ENCODE measurements at places on chromosomes 2 and 18. TPM values are rescaled to one million over a fixed set of nuclear protein-coding genes. Genes with fewer than 3 reads are reported as not detected.

Gene TMEM87B
- 24.4 TPM for total RNA-seq

Gene RAMP1
- 48.5 TPM for total RNA-seq

Gene DYSF
- 10.6 TPM for total RNA-seq

Gene GAREM2
- 1.7 TPM for total RNA-seq

Gene MLPH
- 283 TPM for total RNA-seq

Gene ARHGEF33
- total RNA-seq = 1.4 TPM

Gene COBLL1
- 8.0 TPM for total RNA-seq

Gene UGT1A10
- total RNA-seq = not detected

Gene ZNF521
- total RNA-seq = not detected

Gene HOXD9
- not detected for total RNA-seq

DNA sequence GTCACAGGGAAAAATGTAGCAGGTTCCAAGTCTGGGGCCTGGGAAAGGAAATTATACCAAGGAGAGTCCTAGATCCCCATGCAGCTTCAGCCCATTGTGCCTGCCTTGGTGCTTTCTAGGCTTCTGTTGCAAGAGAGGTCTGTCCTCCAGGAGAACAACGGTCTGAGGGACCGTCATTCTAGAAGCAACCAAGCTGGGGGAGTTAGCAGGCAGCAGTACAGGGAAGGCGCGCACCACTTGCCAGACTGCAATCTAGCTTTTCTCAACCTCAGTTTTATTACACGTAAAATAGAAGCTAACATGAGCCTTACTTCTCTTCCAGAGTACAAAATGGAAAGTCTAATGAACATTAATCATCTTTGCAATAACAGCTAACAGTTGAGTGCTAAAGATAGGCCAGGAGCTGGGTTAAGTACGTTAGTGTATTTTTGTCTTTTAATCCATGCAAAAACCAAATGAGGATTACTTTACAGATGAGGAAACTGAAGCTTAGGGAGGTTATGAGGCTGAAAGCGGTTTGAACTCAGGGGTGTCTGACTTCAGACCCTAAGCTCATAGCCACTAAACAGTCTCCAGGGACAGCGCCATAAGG, 1.9 kb downstream of the TCF23 start:
- DNase-seq = no peak

GRCh38 chr2:20487392-20488174, 40.7 kb downstream of the RHOB start:
- no peak for DNase-seq

DNA sequence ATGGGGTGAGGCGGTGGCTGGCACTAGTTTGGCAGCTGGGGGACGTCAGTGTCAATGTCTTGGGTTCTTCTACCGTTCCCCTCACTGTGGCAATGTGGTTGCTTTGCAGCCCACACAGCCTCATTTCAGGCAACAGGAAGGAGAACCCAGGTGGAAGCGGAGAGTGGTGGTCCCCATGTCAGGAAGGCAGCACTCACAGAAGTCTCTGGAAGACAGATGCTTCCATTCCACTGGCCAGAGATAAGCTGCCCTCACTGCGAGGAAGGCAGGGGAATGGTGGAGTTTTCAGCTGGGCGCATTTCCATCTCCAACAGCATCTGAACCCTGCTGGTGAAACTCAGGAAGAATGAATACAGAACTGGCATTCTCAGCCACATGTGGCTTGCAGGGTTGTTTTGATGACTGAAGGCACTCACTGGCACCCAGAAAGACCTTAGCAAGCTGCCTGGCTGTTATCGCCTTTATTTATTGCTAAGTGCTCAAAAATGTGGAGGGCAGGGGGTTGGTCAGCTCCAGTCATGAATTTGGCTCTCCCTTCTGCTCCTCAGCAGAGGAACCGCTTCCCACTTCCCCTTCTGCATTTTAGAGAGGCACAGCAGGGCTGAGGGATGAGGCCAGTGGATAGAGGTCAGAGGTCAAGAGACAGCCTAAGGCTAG, 19.4 kb downstream of the KCNIP3 start:
- no peak for DNase-seq

DNA sequence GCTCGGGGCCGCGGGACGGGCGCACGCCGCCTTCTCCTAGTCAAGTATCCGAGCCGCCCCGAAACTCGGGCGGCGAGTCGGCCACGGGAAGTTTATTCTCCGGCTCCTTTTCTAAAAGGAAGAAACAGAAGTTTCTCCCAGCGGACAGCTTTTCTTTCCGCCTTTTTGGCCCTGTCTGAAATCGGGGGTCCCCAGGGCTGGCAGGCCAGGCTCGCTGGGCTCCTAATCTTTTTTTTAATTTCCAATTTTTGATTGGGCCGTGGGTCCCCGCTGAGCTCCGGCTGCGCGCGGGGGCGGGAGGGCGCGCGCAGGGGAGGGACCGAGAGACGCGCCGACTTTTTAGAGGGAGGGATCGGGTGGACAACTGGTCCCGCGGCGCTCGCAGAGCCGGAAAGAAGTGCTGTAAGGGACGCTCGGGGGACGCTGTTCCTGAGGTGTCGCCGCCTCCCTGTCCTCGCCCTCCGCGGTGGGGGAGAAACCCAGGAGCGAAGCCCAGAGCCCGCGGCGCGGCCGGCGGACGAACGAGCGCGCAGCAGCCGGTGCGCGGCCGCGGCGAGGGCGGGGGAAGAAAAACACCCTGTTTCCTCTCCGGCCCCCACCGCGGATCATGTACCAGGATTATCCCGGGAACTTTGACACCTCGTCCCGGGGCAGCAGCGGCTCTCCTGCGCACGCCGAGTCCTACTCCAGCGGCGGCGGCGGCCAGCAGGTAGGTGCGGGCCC, 617 bp downstream of the FOSL2 start:
- DNase-seq = peak; percentile 56

GRCh38 chr18:10059610-10060468, 146.0 kb downstream of the VAPA start:
- DNase-seq = no peak

DNA sequence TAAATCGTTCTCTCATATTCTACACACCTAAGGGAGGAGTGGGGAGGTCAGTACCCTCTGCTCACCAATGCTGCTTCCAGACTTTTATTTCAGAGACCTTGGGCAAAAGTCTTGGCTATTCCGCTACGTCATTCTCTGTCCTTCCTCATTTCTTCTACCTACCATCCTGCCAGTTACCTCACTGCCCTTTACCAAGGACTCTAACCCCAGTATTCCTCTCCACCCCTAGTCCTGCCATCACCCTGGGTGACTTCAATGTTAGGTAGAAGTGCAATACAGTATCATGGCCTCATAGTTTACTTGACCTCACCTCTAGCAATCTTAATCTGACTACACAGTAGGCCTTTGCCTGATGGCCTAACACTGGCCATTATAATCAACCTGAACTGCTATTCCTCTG, 27.8 kb downstream of the RTN4 start:
- no peak for DNase-seq

DNA sequence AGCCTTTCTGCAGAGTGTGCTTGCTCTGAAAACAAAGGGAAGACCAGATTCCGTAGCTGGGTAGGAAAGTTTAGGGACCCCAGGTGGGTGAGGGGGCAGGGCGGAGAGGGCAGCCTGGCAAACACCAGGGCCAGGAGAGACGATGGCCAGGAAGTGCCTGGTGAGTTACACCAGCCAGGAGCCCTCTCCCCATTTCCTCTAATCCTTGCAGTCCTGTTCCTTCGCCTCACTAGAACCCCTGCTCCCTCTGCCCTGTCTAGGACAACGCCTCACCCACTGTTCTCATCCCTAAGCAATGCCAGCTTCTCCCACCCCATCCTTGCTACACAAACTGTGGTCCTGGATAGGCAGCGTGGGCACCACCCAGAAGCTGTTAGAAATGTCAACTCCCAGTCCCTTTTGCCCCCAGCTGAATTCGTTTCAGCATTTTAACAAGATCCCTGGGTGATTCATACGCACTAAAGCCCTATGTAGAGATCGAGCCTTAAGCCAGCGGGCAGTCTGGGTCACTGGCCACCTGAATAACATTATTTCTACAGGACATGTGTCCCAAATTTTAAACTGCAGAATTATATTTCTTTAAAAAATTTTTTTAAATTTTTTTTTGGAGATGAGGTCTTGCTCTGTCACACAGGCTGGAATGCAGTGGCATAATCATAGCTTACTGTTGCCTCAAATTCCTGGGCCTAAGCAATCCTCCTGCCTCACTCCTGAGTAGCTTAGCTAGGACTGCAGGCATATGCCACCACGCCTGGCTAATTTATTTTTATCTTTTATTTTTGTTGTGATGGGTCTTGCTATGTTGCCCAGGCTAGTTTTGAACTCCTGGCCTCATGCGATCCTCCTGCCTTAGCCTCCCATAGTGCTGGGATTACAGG, 10.9 kb downstream of the WIPF1 start:
- DNase-seq = no peak

DNA sequence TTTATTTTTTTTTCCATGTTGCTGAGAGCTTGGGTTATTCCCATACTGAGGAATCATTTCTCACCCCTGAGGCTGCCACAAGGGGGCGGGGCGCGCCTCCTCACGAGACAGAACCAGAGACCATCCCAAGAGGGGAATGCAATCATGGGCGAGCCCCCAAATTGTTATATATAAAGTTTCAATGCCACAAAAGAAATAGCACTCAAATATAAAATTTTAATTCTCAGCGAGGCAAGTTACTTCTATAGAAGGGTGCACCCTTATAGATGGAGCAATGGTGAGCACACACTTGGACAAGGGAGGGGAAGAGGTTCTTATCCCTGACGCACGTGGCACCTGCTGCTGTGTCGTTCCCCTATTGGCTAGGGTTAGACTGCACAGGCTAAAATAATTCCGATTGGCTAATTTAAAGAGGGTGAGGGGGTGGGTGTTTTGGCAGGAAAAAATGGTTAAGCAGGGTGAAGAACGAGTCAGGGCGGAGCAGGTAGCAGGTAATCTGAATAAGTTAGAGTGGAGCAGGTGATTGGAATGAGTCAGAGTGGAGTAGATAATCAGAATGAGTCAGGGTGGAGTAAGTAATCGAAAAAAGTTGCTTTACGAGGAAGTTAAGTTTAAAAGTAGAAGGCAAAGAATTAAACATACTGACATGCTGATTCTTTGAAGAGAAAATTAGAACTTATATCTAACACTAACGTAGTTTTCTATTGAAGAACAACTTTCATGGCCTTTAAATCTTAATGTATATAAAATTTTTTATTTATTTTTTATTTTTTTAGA, 177.5 kb downstream of the MTCL1 start:
- no peak for DNase-seq

- DNase-seq = no peak
Observed at GRCh38 chr2:143742581-143742980, 613.4 kb downstream of the ARHGAP15 start.

DNA sequence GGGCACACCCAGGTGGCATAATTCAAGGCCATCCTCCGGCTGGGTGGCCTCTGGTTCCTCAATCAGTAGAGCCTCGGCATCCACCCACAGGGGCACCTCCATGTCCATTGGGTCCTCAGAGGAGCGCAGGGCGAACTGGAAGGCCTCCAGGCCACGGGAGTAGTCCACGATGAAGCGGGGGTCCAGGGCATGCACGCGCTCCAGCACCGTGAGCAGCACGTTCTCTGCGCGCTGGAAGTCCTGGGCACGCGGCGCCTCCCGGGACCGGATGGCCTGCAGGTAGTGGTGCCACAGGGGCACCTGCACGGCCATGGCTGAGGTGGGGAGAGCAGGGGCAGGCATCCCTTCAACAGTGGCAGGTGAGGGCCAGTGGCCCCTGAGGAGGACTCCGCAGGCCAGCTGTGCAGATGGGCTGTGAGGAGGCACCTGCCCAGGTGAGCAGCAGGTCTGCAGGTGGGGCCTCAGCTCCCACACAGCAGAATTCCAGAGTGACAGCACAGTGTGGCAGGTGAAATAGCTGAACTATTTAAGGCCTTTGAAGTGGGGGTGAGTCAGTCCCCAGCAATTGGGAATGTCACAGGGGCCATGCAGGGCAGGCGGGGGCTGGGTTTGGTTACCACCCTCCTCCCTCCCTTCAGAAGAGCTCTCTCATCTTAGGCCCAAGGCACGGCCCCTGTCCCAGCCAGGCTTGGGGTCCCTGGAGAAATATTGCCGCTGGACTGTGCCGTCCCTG, at the start of gene MAB21L4:
Gene MAB21L4, minus strand, starts transcription at position 501 of the 733 bp plus-strand sequence. Its CDS starts 159 bp downstream, at position 342.
- DNase-seq = peak; percentile 98

- DNase-seq = no peak
Observed at GRCh38 chr2:191037351-191037750, 23.4 kb upstream of the STAT1 start.

DNA sequence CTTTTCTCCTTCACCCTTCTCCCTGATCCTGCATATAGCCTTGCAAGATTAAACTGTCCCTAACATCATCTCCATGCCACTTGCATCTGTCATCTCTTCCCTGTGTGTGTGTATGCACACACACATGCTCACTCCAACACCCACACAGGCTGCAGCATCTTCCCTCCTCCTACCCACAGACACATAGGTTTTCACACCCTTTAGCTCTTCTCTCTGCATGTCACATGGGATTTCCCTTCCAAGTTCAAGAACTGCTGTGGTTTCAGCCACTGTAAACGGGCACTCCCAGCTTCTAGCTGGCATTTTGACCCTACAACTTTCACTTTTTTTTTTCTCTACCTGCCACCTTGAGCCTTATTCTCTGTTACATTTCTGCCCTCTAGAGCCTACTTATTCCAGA, 6.4 kb downstream of the CELF4 start:
- no peak for DNase-seq

DNA sequence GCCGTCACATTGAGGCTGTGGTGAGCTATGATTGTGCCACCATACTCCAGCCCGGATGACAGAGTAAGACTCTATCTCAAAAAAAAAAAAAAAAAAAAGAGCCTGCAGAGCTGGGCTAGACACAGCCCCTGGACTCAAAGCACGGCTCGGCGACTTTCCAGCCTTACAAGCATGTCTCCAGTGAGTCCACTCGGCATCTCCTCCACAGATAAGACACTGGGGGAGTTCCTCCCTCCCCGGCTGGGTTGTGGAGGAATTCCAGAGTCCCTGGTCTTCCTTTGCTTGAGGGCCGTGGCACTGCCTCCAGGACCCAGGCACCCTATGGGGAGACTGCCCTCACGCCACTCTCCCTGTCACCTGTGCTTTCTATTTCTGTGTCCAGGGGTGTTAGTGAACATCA, 30.9 kb upstream of the RPL31 start:
- DNase-seq = no peak

GRCh38 chr2:85774126-85774978, 20.6 kb downstream of the ATOH8 start:
- no peak for DNase-seq

DNA sequence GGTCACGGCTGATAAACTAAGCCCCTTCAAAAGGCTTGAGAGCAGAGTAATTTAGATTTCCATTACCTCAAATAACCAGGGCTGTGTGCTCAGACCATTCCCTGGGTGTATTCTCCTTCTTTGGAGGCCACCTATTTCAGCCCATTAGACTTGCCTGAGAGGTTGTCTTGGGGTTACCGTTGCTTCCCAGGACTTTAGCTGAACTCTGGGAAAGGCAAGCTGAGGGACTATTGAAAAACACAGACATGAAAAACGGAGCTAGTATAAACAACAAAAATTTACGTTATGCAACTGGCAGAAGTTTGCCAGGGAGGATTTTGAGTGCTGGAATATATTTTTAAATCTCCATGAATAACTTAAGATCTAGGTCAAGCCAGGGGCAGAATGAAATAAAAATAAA, 561.0 kb upstream of the TNP1 start:
- no peak for DNase-seq

GRCh38 chr18:8139127-8139527, 470.1 kb upstream of the RAB12 start:
- no peak for DNase-seq

- no peak for DNase-seq
Observed at GRCh38 chr2:168480825-168481585, 24.9 kb downstream of the CERS6 start.

GRCh38 chr2:160387558-160388262, 105.9 kb downstream of the RBMS1 start:
- no peak for DNase-seq

GRCh38 chr2:2640371-2640770, 309.3 kb upstream of the MYT1L start:
- DNase-seq = no peak
